ENCODE measurements at places on chromosomes 3 and 15.
A peak's percentile ranks its signal among the peaks of the same experiment; 100 is the strongest.

DNA sequence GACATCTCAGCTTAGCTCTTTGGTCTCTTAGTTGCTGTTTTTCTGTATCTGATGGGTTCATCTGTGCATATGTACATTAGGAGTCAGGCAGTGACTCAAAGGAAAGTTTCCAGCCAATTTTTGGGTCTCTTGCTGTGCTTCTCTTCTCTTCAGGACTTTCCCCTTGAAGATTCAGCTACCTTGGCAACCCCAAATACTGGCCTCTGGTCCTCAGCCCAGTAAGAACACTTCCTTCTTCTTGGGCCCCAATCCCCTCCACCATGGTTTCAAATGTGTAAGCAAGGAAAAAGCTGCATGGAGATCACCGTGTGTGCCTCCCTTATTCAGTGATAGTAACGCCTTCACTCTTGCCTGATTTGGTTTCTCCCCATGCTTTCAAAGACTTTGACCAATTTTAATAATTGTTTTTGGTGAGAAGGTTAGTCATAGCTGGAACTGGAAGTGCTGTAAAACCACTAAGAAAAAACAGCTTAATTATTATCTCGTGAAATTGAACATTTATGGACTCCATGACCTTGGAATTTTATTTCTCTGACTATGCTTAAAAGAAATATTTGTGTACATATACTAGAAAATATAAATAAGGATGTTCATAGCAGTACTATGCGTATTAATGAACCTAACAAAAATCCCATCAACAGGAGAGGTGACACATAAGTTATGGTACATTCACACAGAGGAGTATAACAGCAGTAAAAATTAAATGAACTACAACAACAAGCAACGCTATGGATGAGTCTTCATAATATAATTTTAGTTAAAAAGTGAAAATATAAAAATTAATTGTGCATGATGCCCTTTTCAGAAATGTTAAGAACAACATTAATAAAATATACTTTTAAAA lies 125.3 kb upstream of the BCL6 start:
- DNase-seq, result no peak

DNA sequence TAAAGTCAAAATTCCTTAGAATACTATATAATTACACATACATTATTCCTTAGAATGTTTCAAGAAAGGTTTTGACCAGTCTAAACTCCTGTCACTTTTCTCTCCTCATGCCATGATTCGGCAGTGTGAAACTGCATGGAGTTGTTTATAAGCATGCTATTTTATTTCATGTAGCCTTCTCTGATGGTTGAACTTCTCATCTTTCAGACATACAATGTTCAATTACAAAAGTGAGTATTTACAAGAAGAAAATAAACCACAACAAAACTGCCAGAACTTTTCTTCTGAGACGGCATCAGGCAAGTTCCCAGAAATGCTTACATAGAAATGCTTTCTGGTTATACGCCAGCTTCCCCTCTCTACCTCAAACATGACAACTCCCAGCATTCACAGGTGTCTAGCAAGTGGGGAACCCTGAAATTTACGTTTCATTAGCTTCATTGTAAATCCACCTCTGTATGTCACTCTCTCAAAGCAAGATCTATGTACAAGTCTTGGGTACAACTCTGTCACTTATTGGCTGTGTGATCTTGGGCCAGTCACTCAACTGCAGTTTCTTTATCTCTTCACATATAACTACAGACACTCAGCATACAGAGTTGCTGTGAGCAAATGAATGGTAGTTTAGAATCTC lies 42.7 kb downstream of the HDGFL3 start:
- DNase-seq, result no peak

- DNase-seq, result peak; percentile 71
Measured at GRCh38 chr15:89673165-89673512, 6.0 kb downstream of the PLIN1 start.

DNA sequence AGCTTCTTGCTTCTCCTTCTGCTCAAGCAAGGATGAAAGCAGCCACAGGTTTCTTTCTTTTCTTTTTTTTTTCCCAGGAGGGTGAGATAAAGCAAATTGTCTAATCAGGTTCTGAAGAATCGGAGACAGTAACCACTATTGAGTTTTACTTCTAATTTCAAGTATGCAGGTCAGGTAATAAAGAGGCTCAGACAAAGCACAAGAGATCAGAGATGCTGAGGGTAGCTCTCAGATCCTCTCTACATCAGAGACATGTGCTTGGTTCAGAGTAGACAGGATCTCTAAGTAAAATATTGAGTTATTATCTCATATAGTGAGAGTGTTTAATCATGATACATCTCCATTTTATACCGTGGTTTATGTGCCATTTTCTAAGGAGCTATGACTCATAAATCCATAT lies 168.5 kb downstream of the NFKBIZ start:
- no peak for DNase-seq

- DNase-seq, result no peak
Measured at GRCh38 chr3:12707449-12707848, 43.5 kb upstream of the RAF1 start.

GRCh38 chr3:130457671-130458070 lies 59.3 kb upstream of the COL6A6 start:
- no peak for DNase-seq

- DNase-seq, result no peak
Measured at GRCh38 chr3:149600634-149601033, 57.2 kb downstream of the WWTR1 start.

DNA sequence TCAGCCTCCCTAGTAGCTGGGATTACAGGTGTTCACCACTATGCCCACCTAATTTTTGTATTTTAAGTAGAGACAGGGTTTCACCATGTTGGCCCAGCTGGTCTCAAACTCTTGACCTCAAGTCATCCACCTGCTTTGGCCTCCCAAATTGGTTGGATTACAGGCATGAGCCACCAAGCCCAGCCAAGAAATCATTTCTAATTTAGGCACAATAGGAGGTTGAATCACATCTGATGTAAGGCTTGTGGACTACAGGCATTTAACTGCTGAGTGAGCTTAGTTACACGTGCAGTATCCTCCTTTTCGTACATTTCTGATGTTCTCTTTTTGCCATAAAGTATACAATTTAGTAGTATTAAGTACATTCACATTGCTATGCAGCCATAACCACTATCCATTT lies 31.1 kb upstream of the SETD2 start:
- DNase-seq, result no peak

DNA sequence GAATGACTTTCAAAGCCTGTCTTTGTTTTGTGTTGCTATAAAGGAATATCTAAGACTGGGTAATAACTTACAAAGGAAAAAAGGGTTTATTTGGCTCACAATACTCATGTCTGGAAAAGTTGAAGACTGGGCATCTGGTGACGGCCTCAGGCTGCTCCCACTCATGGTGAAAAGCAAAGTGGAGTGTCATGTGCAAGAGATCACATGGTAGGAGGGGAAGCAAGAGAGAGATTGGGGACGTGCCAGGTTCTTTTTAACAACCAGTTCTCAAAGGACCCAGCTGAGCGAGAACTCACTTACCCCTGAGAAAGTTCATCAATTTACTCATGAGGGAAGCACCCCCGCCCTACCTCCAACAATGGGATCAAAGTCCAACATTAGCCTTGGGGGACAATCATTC lies 929.4 kb downstream of the ROBO1 start:
- no peak for DNase-seq

DNA sequence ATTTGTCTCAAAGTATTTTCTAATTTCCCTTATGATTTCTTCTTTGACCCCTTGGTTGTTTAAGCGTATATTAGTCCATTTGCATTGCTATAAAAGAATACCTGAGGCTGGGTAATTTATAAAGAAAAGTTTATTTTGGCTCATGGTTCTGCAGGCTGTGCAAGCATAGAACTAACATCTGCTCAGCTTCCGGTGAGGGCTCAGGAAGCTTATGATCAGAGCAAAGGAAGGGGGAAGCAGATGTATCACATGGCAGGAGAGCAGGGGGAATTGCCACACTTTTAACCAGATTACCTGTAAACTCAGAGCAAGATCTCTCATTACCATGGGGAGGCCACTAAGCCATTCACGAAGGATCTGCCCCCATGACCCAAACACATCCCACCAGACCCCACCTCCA lies 148.2 kb downstream of the PDE8A start:
- DNase-seq, result no peak

DNA sequence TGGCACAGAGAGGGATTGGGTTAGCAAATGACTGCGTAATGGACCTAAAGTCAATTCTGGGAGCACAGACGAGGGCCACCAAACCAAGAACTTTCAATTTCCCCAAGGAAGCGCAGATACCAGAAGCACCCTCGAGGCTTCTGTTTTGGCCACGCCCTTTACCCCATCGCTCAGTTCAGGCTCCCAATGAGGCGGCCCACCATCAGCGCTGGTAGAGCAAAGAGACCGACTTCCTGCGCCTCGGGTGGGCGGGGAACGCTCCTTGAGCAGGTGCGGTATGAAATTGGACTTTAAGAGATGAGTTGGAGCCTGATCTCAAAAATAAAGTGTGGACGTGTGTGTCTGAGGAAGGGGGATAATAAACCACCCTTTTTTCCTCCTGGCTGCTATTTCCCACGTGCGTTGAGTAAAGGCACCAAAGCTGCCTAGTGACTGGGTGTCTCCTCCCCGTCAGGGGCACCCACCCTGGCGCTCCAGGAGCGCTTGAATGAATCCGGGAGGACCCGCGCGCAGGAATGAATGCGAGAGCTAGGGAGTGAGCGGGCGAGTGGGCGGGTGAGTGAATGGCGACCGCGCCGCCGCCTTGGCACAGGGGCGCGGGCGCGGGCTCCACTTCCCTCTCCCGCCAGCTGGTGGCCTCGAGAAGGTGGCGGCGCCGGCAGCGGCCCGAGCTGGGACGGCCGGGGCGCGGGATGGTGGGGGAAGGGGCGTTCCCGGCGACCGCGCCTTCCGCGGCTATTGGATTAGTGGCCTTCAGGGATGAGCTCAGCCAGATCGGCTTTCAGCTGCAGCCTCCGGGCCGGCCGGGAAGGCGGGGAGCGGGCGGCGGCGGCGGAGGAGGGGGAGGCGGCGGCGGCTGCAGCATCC lies at the start of gene SPSB4:
Gene SPSB4 (plus strand): TSS at position 772 of the 867 bp plus-strand sequence. CDS start 14,758 bp downstream, outside the sequence.
- DNase-seq, result peak; percentile 92

DNA sequence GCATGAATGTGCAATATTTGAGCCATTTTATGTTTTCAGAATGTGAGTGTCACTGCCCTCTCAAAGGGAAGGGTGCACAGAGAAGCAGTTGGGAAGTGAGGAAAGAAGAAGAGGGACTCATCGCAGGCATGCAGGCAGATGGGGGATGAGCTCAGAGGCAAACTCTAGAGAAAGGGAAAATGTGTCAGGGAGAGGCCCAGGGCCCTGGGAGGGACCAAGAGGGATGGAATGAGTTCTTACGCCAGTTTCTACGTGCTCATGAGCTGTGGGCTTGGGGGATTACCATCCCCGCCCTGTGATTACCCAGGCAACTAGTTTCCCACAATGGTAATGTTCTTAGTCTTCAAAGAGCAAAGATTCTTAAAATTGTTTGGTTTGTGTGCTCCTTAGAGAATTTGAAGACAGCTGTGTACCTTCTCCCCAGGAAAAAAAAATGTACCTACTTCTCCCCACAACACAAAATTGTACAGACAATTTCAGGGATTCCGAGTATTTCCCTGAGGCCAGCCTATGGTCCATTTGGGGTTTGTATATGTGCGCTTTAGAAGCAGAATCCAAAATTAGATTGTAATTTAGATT lies 17.8 kb downstream of the GCSAM start:
- DNase-seq, result no peak

DNA sequence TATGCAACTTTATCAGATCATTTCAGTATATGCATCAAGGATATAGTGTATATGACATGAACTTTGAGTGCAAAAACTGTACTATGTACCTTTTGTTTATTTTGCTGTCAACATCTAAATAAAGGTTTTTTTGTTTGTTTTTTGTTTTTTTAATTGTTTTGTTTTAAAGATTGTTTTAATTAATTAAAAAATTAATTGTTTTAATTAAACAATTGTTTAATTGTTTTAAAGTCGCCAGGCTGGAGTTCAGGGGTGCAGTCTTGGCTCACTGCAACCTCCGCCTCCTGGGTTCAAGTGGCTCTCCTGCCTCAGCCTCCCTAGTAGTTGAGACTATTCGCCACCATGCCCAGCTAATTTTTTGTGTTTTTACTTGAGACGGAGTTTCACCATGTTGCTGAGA lies 79.9 kb upstream of the LRRFIP2 start:
- DNase-seq, result no peak

- no peak for DNase-seq
Measured at GRCh38 chr3:70112751-70113150, 113.2 kb downstream of the SAMMSON start.

GRCh38 chr15:88701561-88702095 lies 62.8 kb downstream of the ISG20 start:
- DNase-seq, result peak; percentile 30

DNA sequence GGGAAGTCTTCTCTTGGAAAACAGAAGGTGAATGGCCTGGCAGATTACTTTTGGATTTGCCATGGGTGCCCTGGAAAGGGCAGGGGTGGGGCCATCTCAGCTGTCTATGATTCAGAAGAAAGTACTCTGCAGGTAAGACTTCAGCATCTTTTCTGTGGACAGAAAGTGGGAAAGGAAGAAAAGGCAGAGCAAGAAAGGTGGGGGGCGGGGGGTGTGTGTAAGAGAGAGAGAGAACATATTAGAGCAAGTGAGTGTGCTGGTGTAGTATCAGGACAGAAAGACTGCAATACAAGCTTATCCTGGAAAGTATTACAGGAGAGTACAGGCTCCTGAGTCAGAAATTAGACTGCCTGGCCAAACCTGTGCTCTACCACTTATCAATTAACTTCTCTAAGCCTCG lies 5.5 kb downstream of the TAGLN3 start:
- DNase-seq, result no peak

DNA sequence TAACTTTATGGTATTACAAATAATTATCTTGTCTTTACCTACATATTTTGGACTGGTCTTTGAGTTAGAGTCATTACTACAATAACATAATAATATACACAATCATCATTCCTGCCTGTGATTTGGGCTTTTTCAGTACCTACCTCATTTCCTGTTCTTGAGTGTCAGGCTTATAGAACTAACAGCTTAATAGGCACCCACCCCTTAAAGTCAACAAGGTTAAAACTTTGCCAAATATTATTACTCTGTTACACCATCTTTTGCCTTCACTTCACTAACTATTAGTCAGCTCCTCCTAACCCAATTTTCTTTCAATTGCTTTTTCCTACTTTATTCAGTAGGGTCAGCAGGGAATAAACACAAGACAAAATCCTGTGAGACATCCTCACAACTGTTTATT lies 488.7 kb upstream of the AGTR1 start:
- DNase-seq, result no peak

- no peak for DNase-seq
Measured at GRCh38 chr15:44804298-44805046, 68.1 kb downstream of the TRIM69 start.

Data from nephron progenitor cell (in vitro differentiated cells).